ENCODE measurements at places on chromosomes 2 and 18.

- no peak for DNase-seq
Measured at GRCh38 chr2:203710226-203710625, 3.8 kb downstream of the CD28 start.

GRCh38 chr2:3463944-3464343 is 55.4 kb downstream of the ADI1 start:
- no peak for DNase-seq

DNA sequence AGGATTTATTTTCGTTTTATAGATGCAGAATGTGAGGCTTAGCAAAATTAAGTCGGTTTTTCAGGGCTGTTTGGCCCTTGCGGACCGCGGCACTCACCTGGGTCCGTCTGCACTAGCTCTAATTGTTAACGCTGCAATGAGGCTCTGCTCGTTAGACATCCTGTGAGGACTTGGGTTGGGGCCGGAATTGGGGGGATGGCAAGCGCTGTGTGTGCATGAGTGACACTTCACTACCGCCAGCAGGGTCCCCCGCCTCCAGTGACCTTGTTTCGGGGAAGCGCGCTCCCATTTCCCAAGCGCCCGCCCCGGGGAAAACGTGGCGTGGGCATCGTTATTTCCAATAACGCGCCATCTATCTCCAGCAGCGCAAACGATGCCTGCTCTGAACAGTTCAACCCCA is 54.2 kb downstream of the KCNG2 start:
- DNase-seq, result no peak

DNA sequence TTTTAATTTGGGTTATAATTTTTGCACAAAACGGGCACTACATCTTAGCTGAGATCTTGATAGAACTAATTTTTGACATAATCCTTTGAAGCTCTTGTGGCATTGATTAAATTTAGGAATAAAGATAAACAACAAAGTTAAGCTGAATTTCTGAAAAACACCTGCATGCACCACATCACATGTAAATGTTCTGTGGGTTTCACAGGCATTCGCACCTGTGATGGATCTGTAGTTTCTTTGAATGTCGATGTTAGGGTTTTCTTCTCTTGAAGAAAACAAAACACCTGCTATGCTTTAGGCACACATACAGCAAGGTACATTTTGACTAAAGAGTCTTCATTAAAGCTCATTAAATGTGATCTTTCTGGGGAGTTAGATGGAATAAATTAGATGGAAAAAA is 60.3 kb downstream of the RPIA start:
- no peak for DNase-seq

DNA sequence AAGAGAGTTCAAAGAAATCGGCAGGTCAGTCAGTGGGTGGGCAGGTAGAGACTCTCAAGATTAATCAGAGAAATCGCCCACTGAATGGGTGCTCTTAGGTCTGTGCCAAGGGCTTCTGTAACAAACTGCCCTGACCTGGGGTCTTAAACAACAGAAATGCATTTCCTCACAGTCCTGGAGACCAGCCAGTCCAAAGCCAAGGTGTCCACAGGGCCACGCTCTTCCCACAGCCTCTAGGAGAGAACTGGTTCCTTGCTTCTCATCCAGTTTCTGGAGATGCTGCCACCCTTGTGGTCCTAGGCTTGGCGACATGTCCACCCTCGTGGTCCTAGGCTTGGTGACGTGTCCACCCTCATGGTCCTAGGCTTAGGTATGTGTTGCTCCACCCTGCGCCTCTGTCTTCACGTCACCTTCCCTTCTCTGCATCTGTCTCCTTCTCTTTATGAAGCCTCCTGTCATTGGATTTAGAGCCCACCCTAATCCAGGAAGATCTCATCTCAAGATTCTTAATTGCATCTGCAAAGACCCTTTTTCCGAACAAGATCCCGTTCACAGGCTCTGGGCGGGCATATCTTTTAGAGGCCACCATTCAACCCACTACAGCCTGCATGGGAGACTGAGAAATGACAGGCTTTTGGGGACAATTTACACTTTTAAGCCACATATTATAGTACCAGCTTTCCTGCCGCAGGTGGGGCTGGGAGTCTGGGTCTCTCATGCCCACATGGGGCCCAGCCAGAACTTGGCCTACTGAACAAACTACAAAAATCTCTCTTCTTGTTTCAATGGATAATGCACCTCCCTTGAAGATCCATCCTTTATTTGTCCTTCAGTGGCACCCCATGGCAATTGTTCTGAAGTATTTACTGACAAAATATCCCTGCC is 161.3 kb downstream of the ASB1 start:
- no peak for DNase-seq

DNA sequence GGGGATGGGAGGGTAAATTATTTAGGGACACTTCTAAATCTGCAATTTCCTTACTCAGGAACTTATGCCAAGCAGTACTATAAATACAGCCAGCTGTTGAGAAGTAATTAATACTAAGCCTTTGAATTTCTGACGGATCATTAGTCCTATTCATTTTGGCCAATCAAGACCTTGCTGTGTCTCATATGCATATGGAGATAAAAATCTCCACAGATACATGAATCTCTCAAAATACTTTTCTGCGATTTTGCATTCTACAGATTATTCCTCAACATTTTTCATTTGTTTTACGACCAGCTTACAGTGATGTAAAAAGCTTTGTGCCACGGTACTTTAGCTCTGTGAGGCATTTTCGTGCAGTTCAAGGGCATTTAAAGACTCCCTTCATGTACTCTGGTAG is 16.7 kb downstream of the LANCL1 start:
- DNase-seq, result no peak

Measured in cerebellar nuclear complex (tissue), 1 donor.